Psoas muscle (tissue), 8 donors: ENCODE measurements at places on chromosomes 11 and 22.

DNA sequence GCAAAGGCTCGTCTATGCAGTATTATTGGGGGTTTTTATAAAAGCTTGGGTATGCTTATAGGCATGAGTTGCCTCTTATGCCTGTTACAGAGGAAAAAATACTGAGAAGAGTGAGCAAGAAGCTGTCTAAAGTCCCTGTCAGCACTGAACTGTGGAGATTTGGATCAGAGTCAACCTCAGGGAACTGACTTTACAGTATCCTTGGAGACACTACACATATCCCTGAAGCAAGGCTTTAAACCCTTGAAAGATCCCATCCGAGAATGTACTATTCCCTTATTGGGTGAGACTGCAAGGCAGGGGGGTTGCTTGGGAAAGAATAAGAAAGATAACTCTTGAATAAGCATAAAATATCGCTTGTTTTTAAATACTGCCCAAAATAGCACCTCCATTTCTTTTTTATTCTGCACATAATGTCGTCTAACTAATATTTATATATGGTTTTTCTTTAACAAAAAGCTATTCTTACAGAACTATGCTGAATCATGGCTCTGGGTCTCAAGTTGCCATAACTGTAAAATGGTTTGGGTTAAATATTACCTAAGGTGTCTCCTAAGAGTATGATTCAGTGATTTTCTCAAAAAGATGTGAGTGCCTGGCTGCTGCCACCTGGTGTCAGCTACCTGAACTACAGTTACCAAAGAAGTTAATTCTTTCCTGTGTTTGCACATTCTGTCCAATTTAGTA, 1062.8 kb downstream of the DLG2 start:
- peak; percentile 15 for DNase-seq

DNA sequence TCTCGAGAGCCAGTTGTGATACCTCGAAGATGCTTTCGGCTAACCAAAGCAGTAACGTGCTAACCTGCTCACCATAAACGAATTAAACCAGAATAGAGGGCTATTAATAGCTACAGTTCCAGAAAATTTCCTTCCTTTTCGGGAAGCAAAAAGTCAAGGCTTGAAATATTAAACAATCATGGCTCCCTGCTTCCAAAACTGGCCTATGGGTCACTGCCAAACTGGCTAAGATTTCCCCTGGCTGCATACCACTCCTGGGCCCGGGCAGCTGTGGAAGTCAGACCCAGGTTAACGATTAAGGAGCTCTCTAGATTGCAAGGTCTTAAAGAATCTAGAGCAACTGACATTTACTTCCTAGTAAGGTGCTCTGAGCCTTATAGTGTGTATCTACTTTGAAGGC, 1.7 kb downstream of the AMOTL1 start:
- DNase-seq, result peak; percentile 70

DNA sequence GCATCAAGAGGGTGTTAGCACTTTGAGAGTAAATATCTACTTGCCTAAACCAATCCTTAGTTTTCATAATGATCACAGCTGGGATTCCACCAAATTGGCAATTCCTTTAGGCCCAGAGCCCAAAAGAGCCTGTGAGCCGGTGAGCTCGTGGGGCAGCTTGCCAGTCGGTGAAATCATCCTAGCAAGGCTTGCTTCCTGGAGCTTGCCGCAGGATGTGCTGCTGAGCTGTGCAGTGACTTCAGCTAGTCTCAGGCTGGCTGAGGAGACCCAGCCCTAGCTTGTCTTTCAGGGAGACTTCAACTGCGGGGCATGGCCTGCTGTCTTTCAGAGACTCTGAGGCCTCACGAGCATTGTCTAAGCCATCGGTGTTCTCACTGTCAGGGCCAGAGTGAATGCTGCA, 73.6 kb upstream of the SUSD2 start:
- peak; percentile 89 for DNase-seq

- no peak for DNase-seq
Measured at GRCh38 chr11:126152152-126152551, 59.3 kb downstream of the RPUSD4 start.

- no peak for DNase-seq
Measured at GRCh38 chr11:72637926-72638325, 36.3 kb downstream of the PDE2A start.

DNA sequence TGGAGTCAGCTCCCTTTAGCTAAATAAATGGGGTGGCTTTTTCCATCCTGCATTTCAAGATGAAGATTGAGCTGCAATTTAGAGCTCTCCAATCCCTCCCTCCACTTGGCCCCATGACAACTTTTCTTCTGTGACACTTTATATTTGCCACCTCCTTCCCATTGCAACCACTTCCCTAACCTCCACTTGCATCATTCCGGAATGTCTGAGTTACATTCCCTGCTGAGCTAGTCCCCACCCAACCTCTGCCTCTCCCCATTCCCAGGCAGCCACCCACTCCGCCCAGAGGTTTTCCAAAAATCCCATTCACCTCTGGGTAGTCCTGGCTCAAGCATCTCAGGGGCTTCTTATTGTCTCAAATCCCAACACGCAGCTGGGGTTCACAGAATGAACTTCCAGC, 24.7 kb downstream of the PC start:
- no peak for DNase-seq
